ENCODE measurements at places on chromosomes 7 and 10. TPM values are rescaled to one million over a fixed set of nuclear protein-coding genes. Genes with fewer than 3 reads are reported as not detected.

The SAMD9L gene
- 12.5 TPM for polyA plus RNA-seq

The MAP3K8 gene
- polyA plus RNA-seq, result 2.8 TPM

The HOXA7 gene
- 17.3 TPM for polyA plus RNA-seq

The FAM3C gene
- polyA plus RNA-seq, result 122 TPM

The ACBD5 gene
- 27.4 TPM for polyA plus RNA-seq

GRCh38 chr7:75858410-75858809, 20.4 kb upstream of the RHBDD2 start:
- no peak for DNase-seq

GRCh38 chr7:133364959-133365690, 112.2 kb downstream of the EXOC4 start:
- DNase-seq, result no peak

GRCh38 chr10:64956441-64956840, 1435.2 kb downstream of the REEP3 start:
- DNase-seq, result no peak

- no peak for DNase-seq
Observed at GRCh38 chr10:78742730-78743615, 325.8 kb upstream of the ZMIZ1 start.

DNA sequence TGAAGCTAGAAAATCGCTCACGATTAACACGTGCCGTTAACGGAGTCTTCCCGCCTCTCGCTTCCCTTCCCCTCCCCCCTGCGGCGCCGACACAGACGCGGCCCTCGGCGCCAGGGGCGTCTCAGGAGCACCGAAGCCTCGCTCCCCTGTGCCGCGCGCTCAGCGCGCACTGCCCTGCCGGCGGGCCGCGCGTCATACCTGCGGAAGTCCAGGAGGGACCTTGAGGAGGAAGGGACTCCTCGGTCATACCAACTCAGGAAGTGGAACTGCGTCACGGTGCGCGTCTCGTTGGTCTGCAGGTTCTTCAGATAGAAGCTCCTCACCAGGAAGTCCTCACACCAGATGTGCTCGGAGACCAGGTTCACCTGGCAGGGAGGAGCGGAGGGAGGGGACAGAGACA, 239.6 kb downstream of the DNAJB6 start:
- no peak for DNase-seq

GRCh38 chr10:106182542-106182941, 982.0 kb downstream of the SORCS1 start:
- no peak for DNase-seq

GRCh38 chr7:38744746-38745145, 113.6 kb upstream of the AMPH start:
- no peak for DNase-seq

- no peak for DNase-seq
Observed at GRCh38 chr7:105132835-105133234, 118.8 kb downstream of the KMT2E start.

DNA sequence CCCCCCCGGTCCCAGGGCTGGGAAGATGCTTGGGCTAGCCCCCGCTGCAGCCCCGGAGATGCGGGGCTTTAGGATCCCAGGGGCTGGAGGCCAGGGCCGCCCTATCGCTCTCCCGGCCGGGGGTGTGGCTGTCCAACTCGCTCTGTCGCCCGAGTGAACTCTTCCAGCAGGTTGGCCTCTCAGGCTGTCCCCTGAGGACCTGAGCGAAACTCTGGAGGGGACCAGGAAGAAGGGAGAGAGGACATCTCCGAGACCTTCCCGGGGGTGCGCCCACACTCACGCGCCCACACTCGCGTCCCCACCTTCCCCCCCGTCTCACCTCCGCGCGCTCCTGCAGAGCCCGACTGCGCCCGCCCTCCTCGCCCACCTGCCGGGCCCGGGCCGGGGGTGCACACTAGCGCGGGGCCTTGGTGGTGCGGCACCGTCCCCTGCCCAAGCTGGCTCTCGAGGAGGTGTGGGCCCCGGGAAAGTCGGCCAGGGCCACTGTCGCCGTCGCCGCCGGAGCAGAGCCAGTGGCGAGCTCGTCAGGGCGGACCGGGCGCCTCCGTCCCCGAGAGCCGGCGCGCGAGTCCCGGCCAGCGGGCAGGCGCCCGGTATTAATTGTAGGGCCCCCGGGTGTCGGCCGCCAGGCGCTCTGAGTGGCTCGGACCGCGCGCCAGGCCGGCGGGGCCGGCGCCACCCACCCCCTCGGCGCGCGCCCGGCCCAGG, 101.7 kb upstream of the SVIL start:
- no peak for DNase-seq
